ENCODE measurements at places on chromosomes 5 and 9.

GRCh38 chr5:141328231-141328630 lies 2.1 kb upstream of the PCDHGA1 start:
- no peak for DNase-seq

GRCh38 chr5:135457424-135458071 lies 5.4 kb upstream of the TIFAB start:
- peak; percentile 81 for DNase-seq

DNA sequence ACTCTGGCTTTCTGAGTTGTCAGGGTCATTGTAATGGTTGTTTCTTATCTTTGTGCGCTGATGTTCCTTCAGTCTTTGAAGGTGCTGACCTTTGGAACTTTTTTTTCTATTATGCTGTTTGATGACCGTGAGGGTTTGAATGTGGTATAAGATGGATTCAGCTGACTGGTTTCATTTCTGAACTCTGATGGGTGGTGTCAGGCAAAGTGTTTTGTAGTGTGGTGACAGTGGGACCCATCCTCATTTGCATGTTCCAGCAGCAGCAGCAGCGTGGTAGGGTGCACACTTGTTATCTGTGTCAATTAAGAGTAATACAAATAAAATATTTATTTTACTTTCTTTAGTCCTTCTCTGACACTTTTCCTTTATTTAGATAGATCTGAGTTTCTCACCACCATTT lies 227.7 kb upstream of the PRR16 start:
- no peak for DNase-seq

- no peak for DNase-seq
Observed at GRCh38 chr9:26324786-26325443, 567.7 kb downstream of the CAAP1 start.

GRCh38 chr9:111582888-111583287 lies 16.6 kb downstream of the PTGR1 start:
- DNase-seq, result no peak

- DNase-seq, result no peak
Observed at GRCh38 chr5:5335107-5335506, 87.4 kb upstream of the ICE1 start.

DNA sequence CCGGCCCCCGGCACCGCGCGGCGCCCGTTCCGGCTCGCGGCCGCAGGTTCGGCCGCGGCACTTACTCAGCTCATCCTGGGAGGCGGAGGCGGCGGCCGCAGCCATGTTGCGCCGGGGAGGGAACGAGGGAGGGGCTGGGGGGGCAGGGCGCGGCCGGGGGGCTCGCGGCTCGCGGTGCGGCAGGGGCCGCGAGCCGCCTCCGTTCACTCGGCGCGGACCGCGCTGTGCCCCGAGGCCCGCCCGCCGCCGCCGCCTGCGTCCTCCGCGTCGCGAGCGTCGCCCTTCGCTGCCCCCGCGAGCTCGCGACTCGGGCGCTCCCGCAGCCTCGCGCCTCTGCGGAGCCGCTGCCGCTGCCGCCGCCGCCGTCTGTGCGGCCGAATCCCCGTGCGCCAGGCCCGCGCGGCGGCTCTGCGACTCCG lies 735 bp downstream of the ECPAS start:
- peak; percentile 86 for DNase-seq

Data from stomach (tissue), 19 donors.